Endothelial cell (in vitro differentiated cells): ENCODE measurements at places on chromosomes 1 and 21.

DNA sequence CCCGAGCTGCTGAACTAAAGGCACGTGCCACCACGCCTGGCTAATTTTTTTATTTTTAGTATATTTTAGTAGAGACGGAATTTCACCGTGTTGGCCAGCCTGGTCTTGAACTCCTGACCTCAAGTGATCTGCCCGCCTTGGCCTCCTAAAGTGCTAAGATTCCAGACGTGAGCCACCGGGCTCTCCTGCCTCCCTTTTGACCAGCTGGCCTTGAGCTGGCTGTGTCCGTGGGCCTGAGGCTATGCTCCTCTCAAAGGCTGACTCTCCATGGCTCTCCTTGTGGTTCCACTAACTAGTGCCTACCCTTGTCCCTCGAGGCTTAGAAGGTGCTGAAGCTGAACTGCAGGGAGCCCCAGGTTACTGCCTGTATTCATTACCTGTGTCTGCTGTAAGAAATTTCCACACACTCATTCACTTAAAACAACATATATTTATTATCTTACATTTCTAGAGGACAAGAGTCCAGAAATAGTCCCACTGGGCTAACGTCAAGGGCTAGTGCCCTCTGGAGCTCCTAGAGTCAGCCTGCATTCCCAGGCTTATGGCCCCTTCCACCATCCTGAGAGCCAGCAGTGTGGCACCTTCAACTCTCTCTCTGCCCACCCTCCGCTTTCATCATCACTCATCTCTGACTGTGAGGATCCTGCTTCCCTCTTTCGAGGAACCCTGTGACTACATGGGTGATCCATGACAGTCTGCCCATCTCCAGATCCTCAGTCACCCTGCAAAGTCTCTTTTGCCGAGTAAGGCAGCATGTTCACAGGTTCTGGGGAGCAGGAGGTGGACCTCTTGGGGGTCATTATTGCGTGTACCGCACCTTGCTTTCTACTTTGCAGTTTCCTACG, 34.9 kb downstream of the ETS2 start:
- H3K27me3 ChIP-seq = no peaks in the 10 kb centered on the region
- H3K36me3 ChIP-seq = no peaks in the 10 kb centered on the region
- H3K4me1 ChIP-seq = peaks cover 12% of the 10 kb centered on the region
- H3K27ac ChIP-seq = no peak overlapping the region
- no peak overlapping the region for H3K4me3 ChIP-seq

GRCh38 chr1:85135392-85135798, 65.4 kb downstream of the SYDE2 start:
- no peak for DNase-seq
- H3K27ac ChIP-seq = no peak overlapping the region
- H3K4me1 ChIP-seq = no peaks in the 10 kb centered on the region
- no peak overlapping the region for H3K4me3 ChIP-seq
- no peaks in the 10 kb centered on the region for H3K36me3 ChIP-seq
- no peaks in the 10 kb centered on the region for H3K27me3 ChIP-seq

DNA sequence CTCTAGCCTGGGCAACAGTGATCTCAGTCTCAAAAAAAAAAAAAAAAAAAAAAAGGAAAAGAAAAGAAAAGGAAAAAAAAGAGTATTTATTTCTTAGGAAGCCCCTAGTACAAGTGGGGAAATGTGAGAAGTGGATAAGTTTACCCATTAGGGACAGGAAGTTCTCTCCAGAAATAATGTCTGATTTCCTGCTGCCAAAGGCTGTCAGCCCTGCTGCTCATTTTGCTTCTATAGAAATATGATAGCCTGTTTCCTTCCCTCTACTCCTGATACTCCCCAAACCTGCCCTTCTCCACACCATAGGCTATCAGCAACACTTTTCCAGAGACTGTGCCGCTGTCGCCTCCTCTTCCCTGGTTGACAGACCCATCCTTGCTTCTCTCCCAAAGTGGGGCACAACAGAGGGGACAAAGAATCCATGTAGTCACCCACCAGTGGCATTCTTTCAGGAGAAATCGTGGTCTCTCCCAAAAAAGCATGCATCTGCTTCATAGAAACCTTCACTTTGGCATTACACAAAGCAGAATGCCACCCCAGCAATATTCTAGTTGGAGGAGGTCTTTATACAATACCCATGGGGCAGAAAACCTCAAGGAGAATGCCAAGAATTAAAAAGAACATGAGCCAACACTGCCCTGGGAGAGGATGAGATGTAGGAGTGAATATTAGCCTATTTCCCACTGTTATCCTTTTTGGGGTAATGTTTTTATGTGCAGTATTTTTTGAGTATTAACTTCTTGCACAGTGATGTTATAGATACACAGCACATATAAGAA, 166.3 kb upstream of the NR5A2 start:
- H3K27me3 ChIP-seq = no peaks in the 10 kb centered on the region
- peak overlapping the region; percentile 94 for H3K27ac ChIP-seq
- DNase-seq = no peak
- no peaks in the 10 kb centered on the region for H3K36me3 ChIP-seq
- peak overlapping the region; percentile 72 for H3K4me3 ChIP-seq

- DNase-seq = no peak
- peaks cover 5% of the 10 kb centered on the region for H3K27me3 ChIP-seq
- H3K4me3 ChIP-seq = no peak overlapping the region
- H3K27ac ChIP-seq = no peak overlapping the region
These were observed 107.6 kb downstream of the NOS1AP start for GRCh38 chr1:162177126-162177525.

DNA sequence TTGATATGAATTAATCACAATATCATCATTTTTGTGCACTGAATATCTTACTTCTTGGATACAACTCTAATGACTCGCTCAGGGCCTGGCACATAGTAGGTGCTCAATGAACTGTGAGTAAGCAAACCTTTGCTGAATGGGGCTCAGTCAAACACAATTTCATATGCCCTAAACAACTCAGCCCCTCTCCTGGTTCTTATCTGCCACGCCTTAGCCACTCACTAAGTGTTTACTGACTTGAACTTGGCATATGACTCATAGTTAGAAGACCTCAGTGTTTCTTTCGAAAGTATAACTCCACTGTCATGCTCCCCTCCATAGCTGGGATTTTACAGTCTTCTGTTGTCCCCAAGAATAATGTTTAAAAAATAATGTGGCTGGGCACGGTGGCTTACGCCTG, 4.8 kb upstream of the IFNLR1 start:
- DNase-seq = no peak
- H3K27ac ChIP-seq = no peak overlapping the region
- peaks cover 3% of the 10 kb centered on the region for H3K27me3 ChIP-seq
- H3K4me1 ChIP-seq = peaks cover 3% of the 10 kb centered on the region

- peaks cover 7% of the 10 kb centered on the region for H3K4me1 ChIP-seq
- peaks cover 8% of the 10 kb centered on the region for H3K27me3 ChIP-seq
- no peaks in the 10 kb centered on the region for H3K36me3 ChIP-seq
- no peak overlapping the region for H3K27ac ChIP-seq
- no peak for DNase-seq
These were observed 105.2 kb upstream of the GADD45A start for GRCh38 chr1:67579623-67580394.

DNA sequence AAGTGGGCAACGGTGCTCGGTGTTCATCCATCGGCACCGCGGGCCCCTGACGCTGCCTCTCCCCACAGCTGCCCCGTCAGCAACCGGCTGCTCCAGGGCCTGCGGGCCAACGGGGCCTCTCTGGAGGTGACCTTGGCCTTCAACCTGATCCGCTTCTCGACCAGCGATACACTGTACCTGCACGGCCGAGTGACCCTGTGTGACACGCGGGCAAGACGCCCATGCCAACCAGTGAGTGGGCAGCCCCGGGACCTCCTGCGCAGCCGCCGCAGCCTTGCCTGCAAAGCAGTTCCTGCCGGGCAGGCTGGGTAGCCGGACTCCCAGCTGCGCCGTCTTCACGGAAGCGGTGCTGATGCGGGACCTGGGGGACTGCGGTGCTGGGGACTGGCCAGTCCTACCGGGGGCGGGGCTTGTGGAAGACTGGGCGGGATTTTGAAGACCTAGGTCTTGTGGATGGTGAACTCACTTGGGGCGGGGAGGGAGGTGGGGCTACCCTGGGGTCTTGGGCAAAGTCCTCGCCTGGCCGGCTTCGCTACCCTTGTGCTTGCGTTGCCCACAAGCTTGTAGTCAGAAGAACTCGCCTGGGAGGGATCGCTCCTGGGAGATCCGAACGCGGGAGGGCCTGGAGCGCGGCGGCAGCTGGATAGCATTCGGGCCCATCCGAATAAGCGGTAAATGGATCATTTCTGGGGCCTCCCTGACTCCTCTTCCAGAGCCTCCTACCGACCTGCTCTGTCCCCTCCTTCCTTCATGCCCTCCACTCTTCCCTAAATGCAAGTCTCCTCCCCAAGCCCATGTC, 8.8 kb upstream of the CEP85 start:
- peaks cover 4% of the 10 kb centered on the region for H3K27me3 ChIP-seq
- H3K36me3 ChIP-seq = no peaks in the 10 kb centered on the region
- H3K27ac ChIP-seq = no peak overlapping the region
- peak; percentile 70 for DNase-seq

DNA sequence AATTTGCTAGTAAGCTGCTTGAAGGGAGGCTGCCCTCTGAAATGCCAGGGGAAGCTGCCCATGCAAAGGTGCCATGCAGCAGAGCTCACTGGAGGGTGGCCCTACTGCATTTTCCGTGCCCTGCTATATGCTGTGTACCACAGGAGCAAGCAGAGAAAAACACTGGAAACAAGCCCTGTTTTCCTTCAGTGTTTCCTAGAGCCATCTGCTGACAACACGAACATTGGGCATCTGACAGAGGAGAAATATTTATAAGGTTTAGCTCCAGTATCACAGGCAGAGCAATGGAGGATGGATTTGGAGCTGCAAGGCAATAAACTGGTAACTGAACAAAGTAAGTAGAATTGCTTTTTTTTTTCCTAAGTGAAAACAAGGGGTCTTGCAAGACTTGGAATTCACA, 198.4 kb downstream of the USP25 start:
- DNase-seq = no peak
- no peaks in the 10 kb centered on the region for H3K36me3 ChIP-seq
- H3K27me3 ChIP-seq = no peaks in the 10 kb centered on the region
- no peak overlapping the region for H3K4me3 ChIP-seq

DNA sequence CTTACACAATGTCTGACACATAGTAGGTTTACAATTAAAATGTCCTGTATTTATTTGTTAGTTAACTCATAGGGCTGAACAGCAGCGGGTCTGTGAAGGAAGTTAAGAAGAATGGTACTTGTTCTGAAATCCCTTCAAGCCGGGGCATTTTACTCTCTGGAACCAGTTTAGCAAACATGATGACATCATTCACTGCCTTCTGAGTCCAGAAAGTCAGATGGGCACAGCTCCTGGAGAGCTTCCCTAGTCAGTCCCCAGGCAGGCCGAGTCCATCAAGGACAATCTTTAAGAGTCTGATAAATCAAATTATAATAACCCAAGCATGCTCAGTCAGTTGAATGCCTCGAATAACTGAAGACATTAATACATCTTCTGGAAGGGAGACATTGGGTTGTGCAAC, 125.4 kb upstream of the DAB1 start:
- H3K4me3 ChIP-seq = no peak overlapping the region
- H3K4me1 ChIP-seq = peaks cover 13% of the 10 kb centered on the region
- no peaks in the 10 kb centered on the region for H3K36me3 ChIP-seq
- H3K27me3 ChIP-seq = peaks cover 4% of the 10 kb centered on the region
- H3K27ac ChIP-seq = no peak overlapping the region
